ENCODE measurements at places on chromosomes 1 and 21.

DNA sequence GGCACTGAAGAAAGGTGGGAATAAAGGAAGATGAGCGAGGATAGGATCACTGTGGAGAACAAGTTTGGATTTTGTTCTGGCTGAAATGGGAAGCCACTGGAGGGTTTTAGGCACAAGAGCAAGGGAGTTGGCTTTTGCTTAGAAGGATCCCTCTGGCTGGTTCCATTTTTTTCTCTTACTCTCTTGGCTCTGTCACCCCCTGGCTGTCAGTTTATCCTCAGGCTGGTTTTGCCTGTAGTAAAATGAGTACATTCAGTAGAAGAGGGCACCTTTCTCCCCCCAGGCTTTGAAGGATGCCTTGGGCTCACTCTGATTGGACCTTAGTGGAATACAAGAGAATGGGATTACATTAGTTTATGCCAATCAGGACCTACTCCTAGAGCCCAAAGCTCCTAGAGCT, 17.1 kb downstream of the CACHD1 start:
- no peak for DNase-seq

DNA sequence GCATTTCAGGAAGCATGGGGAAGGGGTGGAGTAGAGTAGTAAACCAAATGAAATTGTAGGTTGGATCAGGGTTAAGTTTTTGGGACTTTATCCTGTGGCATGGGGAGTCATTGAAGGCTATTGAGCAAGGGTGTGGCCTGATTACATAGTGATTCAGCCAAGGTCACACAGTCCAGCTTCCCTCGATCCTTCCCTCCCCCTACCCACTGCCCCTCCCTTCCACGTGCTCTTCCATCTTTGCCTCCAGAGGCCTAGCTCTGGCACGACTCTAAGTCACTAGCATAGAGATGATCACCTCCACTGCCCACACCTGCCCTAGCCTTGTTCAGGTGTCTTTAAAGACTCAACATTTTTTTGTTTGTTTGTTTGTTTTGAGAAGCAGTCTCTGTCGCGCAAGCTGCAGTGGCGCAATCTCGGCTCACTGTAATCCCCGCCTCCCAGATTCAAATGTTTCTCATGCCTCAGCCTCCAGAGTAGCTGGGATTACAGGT, 37.2 kb upstream of the SLC9A1 start:
- no peak for DNase-seq

DNA sequence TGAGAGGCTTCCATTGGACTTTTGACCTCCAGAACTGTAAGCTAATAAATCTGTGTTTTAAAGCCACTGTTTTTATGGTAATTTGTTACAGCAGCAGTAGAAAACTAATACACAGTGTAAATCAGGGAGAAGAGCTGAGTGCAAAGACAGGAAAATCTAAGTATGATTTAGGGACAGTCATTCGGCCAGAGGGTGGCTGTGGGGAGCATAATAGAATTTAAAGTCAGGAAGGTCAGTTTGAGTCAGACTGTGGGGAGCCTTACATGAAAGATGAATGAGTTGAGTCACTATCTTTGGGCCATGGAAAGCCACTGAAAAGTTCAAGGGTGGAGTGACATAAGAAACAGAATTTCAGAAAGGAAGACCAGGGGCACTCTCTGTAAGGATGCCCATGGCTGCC, 52.4 kb upstream of the SSX2IP start:
- no peak for DNase-seq

GRCh38 chr1:228873709-228874108, 138.4 kb downstream of the RHOU start:
- no peak for DNase-seq

DNA sequence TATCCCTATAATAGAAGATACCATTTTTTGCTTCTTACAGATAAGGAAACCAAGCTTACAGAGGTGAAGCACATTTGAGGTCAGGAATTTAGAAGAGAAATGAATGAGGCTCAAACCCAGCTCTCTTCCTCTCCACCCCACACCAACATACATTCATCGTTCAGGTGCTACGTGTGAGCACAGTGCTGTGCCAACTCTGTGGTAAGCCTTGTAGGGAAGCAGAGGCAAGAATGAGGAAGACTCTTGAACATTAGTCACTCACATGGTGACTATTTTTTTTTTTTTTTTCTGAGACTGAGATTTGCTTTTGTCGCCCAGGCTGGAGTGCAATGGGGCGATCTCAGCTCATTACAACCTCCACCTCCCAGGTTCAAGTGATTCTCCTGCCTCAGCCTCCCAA, 314.0 kb downstream of the NTNG1 start:
- DNase-seq = no peak

- no peak for DNase-seq
These were observed 161.6 kb downstream of the GLUL start for GRCh38 chr1:182229921-182230491.

DNA sequence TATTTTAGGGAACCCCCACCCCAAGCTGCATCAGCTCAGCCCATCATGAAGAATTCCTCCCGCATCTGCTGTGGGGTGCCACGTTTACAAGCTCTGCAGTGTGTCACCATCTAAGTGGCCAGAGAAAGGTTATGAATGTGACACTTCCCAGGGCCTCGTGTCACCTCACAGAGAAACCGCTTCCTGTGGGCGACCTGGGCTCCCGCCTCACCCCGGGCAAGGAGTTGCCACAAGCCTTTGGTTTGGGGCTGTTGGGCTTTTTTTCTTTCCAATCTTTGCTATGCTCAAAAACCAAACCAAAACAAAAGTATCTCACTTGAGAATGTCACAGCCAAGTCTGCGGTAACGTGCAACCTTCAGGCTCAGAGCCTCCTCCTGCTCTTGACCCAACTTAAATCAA, 82.1 kb upstream of the ARHGEF16 start:
- no peak for DNase-seq

Measured in stimulated activated CD4-positive, alpha-beta T cell treated with anti-CD3 and anti-CD28 coated beads, Interleukin-4, amount 100 ng/mL, for 1 hour (primary cell).